ENCODE measurements at places on chromosomes 1 and 21. TPM values are rescaled to one million over a fixed set of nuclear protein-coding genes. Genes with fewer than 3 reads are reported as not detected.

DNA sequence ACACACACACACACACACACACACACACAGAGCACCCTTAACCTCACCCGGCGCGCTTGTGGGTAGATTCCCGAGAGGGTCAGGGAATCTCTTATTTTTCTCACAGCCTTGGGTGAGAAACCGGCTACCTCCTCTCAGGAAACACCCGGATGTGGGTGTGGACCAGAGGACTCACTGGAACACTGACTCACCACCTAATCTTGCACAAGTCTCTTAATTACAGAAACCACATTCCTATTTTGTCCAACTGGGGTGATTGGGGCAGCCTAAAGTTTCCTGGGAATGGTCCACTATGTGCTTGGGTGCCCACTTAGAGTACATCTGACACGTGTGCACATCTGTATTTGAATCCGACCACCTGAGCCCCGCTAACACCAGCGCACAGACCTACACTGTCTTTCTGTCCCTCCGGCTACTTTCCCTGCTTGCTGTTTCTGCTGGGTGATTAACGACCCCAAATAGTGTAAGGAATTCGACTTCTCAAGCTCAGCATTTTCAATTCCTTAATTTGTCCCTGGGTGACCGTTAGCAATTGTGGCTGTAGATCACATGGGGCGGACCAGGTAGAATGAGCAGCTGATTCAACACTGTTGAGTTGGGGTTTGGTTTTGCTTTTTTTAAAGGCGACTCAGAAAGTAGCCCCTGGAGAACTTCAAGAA is 14.0 kb upstream of the TBX15 start:
- no peak for DNase-seq

DNA sequence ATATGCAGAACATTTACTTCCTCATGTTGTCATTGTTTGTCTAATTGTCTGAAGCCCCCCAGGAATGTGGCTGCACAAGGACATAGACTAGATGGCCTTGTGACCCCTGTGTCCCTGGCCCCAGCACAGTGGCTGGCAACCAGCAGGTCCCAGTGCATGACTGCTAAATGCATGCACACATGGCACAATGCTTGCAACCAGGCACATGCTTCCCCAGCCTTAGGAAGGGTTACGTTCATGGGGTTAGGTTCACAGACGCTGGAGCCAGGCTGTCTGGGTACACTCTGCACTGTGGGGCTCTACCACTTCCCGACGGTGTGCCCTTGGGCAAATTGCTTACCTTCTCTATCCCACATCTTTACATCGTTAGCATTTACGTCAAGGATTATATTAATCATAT is 21.2 kb upstream of the CLIC6 start:
- no peak for DNase-seq

DNA sequence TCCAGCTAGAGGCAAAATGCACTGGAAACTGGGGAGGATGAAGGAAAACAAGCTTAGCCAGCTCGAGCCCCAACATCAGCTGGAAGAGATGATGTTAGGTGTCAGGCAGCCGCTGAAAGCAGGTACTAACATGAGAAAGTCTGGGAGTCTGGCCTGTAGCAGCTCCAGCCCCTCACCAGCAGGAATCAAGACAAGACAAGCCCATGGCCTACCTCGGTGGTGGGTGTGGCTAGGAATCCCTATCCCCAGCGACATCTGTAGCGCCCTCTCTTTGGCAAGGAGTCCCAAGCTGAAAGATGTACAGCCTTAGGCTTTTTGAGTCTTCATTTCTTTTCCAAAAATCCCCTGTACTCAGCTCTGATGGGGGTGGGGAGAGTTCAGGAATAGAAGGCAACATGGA is 2.6 kb downstream of the DLGAP3 start:
- no peak for DNase-seq

DNA sequence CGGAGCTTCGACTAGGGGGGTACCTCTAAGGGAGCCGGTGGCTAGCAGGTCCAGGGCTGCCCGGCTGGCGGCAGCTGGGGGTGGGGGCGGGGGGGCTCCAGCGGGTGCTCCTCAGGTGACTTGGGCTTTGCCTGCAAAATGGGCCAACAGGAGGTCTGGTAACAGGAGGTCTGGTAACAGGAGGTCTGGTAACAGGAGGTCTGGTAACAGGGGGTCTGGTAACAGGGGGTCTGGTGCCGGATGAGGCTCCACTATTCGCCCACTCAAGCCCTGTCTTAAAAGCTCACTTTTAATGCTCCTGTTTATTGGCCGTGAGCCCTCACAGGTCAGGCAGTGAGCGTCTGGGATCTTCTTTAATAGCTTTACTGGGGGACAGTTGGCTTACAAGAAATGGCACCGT is 40.4 kb upstream of the ACTRT2 start:
- no peak for DNase-seq

DNA sequence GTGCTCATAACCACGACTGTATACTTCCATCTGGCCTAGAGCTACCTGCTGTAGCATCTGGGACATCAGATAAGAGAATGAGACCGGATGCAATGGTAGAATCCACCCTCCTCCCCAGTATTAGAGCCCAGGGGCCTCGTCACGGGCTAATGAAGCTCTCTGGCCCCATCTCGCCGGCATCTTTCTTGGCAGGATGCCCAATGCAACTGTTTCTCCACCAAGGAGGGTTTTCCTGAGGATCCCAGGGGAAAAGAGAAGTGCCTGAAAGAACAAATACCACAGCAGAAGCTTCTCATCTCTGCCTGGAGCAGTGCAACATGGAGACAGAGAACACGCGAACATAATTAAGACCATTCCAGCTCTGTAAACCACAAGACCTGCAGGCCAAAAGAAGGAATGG is 80.0 kb downstream of the VWA5B1 start:
- no peak for DNase-seq

DNA sequence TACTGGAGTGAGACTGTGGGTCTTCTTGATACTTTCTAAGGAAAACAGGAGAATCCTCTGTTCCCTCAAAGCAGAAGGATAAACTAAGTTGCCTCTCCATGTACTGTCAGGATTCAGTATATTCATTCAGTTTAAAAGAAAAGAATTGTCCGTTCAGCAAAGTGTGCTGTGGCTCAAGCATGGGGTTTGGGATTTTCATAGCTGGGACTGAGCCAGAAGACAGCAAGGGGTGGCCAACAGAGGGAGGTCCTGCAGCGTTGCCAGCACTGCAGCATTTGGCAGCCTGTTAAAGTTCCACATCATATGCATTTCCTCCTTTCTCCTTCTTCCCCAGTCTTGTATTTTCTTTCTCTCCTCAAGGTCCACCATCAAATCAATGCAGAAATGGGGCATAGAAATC is 75.1 kb downstream of the DTL start:
- DNase-seq, result no peak

GRCh38 chr1:244314921-244315559 is 136.7 kb downstream of the ADSS2 start:
- no peak for DNase-seq

DNA sequence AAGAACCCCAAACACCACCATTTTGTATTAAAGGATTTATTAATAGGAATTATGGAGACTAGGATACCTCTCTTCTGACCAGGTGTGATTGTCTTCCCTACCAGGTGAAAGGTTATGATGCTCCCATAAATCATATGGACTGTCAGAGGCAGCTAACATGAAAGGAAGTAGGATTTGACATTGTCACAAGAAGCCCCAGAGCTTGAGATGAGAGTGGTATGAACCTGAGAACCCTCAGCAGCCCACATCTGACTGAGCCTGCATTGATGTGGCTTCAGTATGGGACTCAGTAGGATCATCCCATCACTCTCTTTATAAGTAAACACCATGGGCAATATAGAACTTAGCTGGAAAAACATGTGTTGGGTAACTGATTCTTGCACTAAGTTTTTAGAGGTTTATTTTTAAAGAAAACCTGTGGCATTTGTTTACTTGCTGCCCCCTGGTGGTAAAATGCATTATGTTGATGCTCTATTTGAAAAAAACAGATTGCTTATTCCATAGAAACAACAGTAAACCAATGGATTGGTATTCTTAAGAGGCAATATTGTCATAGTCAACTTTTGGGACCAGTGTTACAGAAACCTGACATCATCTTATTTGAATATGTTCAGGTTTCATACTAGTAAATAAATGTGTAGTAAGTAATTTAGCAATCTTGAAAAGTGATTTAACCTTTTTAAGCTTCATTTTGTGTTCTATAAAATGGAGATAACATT is 16.6 kb upstream of the CACYBP start:
- DNase-seq, result no peak

GRCh38 chr21:36321325-36322082 is 1.5 kb downstream of the MORC3 start:
- no peak for DNase-seq

GRCh38 chr1:25476186-25477097 is 45.7 kb downstream of the MACO1 start:
- DNase-seq, result no peak

GRCh38 chr1:220791285-220791684 is 4.6 kb downstream of the MTARC1 start:
- DNase-seq, result no peak

DNA sequence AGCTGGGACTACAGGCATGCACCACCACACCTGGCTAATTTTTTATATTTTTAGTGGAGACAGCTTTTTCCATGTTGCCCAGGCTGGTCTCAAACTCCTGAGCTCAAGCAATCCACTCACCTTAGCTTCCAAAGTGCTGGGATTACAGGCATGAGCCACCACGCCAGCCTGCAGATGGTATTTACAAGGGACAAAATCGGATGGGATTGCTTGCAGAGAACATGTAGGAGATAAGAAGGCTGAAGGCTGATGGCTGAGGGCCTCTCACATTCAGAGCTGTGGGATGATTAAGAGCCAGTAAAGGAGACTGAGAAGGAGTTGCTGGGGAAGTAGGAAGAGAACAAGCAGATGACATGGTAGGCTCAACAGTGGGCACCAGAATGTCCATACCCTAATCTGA is 24.0 kb upstream of the QSOX1 start:
- DNase-seq, result no peak

DNA sequence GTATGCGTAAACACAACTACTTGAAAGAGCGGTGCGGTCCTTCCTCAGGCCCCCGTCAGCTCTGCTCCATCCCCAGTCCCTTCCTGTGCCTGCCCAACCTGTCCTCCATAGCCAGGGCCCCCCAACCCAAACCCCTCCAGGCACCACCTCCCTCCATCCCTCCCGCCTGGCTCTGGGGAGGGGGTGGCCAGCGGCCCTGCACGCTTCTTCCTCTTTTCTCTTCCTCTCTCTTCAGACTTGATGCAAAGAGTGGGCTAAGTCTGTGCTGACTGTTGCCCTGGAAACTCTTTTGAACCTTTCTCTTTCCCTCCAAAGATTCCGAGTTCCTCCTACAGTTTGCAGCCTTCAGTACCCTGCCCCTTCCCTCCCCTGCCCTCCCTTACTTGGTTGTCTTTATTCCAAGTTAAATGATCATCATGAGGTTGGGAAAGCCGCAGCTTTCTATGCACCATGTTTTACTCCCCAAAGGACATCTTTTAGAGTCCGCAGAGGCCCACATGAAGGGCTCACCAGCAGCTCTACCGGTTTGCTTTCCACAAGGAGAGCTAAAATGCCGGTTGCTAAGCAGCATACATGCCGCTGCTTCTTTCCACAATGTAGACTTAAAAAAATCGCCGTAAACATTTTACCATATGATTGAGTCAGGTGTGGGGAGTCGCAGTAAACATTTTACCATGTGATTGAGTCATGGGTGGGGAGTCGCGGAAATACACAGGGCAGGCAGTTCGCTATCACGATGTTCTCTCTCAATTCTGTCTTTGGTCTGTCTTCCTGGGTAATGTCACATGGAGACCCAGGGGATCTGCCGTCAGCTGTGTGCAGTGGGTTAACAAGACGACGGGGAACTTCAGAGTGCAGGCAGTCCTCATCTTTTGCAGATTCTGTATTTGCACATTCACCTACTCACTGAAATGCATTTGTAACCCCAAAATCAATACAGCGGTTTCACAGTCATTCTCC is 525.3 kb downstream of the KIF26B start:
- no peak for DNase-seq

DNA sequence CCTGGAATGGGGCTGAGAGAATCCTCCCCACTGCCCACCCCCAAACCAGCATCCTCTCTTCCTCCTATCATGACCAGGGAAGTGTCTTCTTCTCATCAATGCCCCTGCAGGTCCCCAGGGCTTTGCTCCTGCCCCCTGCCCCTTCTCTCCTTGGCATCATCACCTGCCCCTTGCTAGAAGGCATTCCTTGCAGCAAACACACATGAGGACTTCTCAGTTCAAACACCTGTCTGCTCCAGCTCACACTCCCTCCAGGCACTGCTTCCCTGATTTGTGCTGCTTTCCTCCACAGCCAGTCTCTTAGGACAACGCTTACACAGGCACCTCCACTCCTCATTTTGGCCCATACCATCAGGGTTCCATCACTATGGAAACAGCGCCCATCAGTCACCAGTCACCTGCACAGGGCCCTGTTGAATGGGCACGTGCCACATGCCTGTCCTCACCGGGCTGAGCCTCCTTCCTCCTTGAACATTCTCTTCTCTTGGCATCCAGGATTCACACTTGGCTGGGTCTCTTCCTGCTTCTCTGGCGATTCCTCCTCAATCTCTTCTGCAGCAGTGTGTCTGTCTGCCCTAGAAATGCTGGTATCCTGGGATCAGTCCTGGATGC is 81.9 kb upstream of the EDN2 start:
- DNase-seq, result no peak

- no peak for DNase-seq
Measured at GRCh38 chr1:86453664-86454063, 15.1 kb upstream of the CLCA1 start.

- DNase-seq, result no peak
Measured at GRCh38 chr21:34022627-34023335, 50.6 kb upstream of the MRPS6 start.

DNA sequence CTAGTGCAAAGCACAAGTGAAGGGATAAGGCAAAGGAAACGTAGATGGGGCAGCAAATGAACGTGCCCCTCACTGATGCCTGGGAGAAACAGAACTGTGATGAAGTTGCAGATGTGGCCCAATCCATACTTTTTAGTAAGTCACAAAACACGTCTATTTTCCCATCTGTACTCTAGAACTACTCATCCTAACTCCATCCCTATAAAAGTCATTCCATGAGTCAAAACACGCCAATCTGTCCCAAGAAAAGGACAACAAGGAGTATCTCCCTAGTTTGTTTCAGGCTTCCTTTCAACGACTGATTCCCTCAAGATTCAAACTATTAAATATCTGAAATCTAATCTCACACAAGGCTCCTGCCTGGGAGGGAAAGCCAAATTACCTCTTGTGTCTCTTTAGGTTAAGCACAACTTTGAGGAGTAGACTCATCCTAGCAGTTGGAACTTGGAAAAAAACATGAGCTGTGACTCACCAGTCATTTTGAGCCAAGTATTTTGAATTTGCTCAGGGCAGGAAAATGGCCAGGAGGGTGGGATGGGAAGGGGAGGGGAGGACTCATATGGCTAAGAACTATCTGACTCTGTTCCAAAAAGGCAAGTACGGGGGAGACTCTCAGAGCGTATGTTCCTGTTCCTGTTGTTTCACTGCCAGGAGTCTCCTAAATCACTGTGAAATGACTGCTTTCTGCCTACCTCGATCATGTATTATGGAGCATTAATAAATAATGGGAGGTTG is 214.5 kb upstream of the CAMK1G start:
- no peak for DNase-seq

The RNF186 gene
- total RNA-seq, result not detected

The MARCKSL1 gene
- total RNA-seq, result 774 TPM

The UBQLN4 gene
- 94.2 TPM for total RNA-seq

The LCK gene
- 1.2 TPM for total RNA-seq

The TNNI3K gene
- total RNA-seq, result not detected

The RXFP4 gene
- total RNA-seq, result not detected

Data from progenitor cell of endocrine pancreas (in vitro differentiated cells).